Left lung (tissue), 14 donors: ENCODE measurements at places on chromosomes 6 and 20. TPM values are rescaled to one million over a fixed set of nuclear protein-coding genes. Genes with fewer than 3 reads are reported as not detected.

The DLL1 gene
- 7.7 TPM for polyA plus RNA-seq

The DYNLT2 gene
- polyA plus RNA-seq: 8.0 TPM

The SPATS1 gene
- polyA plus RNA-seq: 0.31 TPM

The TSHZ2 gene
- 10.8 TPM for polyA plus RNA-seq

GRCh38 chr20:44187054-44187771 lies at the start of gene JPH2:
Gene JPH2 (minus strand): TSS chr20:44187188. CDS start chr20:44186705, 483 bp downstream.
- DNase-seq: no peak

- DNase-seq: no peak
These were observed 24.7 kb downstream of the WDR27 start for GRCh38 chr6:169677096-169677495.
